ENCODE measurements at places on chromosomes 2 and 18. TPM values are rescaled to one million over a fixed set of nuclear protein-coding genes. Genes with fewer than 3 reads are reported as not detected.

- no peak for DNase-seq
Observed at GRCh38 chr2:175567435-175568061, 386.0 kb upstream of the ATP5MC3 start.

- no peak for DNase-seq
Observed at GRCh38 chr2:105129722-105130232, 91.9 kb downstream of the MRPS9 start.

DNA sequence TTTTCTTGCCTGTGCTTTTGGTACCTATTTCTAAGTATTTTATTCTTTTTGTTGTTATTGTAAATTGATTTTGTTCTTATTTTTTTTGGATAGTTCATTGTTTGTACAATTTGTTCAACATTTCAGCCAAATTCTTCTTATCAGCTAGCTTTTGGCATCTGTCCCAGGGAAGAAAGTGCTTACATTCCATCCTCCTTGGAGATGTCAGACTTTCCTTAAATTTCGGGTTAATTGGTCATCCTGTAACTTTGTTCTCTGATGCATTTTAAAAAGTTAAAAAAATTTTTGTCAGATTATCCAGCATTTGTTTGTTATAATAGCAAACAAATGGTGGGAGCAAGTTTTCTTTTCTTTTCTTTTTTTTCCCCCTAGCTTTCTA lies 60.3 kb downstream of the PTH2R start:
- no peak for DNase-seq

DNA sequence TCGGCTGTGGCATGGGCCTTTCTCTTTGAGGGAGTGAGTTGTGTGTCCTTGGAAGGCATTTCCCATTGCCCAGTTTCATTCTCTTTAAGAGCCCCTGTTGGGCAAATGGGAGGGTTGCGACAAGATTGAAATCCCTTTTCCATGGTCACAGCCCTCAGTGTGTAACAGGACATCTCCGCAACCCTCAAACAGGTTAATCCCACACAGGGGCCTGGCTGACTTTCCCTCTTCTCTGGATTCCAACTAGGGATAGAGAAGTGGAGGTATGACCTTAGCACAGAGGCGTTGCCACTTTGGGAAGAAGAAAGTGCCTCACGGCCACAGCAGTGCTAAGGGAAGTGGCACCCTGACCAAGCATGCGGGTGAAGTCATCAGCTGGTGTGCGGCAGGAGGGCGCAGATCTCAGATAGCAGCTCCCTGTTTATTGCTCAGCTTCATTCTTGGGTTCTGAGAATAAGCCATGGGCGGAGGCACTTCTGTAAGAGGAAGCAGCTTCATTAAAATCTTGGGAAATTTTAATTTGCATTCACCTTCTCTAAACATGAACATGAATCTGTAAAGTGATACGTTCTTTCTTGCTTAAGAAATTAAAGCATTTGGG lies 256.5 kb downstream of the GBX2 start:
- DNase-seq, result no peak

- DNase-seq, result no peak
Observed at GRCh38 chr2:67854798-67855197, 208.0 kb downstream of the C1D start.

The MC5R gene
- not detected for total RNA-seq

The SERPINB13 gene
- total RNA-seq, result not detected

Measured in MCF 10A (cell line).